T follicular helper cell (primary cell): ENCODE measurements at places on chromosomes 3 and 15.

- DNase-seq: no peak
Measured at GRCh38 chr3:134838599-134838998, 43.5 kb downstream of the EPHB1 start.

GRCh38 chr3:101928890-101929289 lies 79.6 kb downstream of the NFKBIZ start:
- DNase-seq: no peak

GRCh38 chr15:49379996-49380395 lies 43.0 kb upstream of the FGF7 start:
- DNase-seq: no peak

GRCh38 chr15:49558929-49559328 lies 61.7 kb downstream of the FAM227B start:
- no peak for DNase-seq

GRCh38 chr3:125317761-125318160 lies 57.4 kb downstream of the ZNF148 start:
- no peak for DNase-seq

DNA sequence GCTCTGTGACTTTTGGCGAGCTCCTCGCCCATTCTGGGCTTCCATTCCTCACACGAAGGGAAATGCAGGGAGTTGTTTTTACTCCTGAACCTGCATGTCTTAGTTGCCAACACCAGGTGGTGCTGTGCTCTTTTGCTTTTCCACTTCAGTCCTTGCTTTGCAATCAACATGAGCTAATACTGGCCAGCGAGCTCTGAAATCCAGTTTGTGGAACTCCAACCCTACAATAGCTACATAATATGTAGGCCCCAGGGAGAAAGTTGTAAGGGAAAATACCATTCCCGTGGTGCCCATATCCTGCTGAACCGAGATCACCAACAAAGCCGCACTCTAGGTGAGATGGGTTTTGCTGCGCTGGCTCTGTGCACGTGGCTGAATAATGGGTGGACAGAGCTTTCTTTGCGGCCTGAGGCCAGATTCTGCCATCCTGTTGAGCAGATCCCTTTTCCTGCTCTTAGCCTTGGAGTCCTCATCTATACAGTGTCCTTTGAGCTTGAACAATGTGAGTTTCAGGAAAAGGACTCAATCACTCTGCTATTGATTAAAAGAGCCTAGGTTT lies 25.0 kb downstream of the LSM3 start:
- DNase-seq: peak; percentile 19

DNA sequence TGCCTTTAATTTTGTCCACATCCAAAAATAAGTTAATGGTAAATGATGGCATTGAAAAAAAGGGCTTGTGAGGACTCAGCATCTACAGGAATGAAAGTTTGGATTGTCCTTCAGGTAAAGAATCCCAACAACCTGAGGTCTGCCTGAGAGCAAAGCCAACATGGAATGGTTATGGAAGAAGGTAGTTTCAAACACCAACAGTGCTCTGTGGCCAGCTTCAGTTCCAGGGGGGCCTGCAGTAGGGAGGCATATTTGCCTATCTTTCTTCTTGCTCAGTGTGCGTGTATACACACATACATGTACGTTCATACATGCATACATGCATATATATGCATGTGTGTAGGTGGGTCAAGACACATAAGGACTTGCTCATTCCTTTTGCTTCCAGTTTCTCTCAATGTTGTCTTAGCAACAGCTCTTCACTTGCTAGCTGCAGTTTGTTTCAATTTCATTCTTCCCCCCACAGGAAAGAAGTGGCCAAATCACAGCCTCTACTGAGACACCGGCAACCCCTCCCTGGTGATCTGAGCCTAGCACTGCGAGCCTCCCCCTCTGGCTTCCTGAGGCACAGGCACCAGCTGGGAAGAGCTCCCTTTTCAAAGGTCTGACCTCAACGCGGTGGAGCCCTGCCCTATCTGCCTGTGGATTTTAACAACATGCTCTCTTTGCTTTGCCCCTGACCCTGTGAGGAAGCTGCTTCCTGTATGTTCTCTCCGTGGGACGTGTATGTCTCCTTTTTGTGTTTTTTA lies 146.2 kb downstream of the KLF13 start:
- no peak for DNase-seq

DNA sequence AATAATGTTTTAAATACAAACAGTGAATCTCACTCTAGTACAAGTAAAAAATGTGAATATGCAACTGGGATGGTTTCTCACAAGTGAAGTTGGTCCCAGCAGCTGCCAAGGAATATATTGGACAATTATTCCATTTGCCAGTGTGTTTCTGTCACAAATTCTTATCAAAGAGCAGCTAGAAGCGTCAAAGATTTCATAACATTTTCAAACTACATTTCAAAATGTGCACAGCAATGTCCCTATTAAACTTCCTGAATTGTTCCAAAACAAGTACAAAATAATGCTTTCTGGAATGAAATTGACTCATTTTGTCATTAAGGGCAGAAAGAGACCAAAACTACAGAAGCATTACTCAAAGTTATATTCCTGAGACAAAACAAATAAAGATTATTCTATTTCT lies 38.3 kb downstream of the GPR176 start:
- no peak for DNase-seq

DNA sequence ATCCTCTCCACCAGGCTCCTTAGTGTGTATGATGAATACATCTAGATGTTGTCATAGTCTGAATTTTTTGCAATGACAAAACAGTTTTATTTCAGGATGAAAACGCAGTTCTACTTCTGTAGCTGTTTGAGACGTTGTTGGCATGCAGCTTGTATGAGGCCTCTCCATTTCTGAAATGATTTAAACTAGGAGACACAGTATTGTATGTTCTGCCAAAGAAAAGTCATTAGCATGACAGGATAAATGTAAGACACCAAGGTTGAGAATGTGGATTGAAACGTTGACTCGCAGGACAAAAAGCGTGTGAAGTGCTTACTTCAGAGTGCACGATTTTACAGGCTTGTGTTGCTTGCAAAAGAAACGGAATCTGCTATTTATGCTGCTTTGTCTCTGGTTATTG lies 35.3 kb downstream of the ABHD17C start:
- DNase-seq: no peak

GRCh38 chr15:97706059-97706458 lies 254.4 kb upstream of the ARRDC4 start:
- no peak for DNase-seq

DNA sequence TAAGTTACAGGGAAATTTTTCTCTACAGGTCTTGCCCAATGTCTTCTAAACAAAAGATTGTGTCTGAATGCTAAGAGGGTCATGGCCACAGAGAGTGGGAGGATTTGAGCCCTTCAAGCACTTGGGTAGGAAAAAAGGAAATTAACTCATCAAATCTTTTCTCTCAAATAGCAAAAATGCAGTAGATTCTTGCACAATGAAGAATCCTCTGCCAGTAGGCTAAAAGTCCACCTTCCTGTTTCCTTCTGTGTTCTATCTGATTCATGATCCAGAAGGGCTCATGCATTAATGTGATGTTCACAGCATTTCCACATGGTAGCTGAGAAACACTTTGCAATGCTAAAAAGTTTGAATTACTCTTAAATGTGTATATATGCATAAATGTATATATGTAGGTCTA lies 177.1 kb downstream of the CD47 start:
- DNase-seq: no peak

- DNase-seq: no peak
Measured at GRCh38 chr15:69718436-69718835, 265.8 kb downstream of the RPLP1 start.

- no peak for DNase-seq
Measured at GRCh38 chr3:194203482-194204041, 67.6 kb downstream of the HES1 start.

GRCh38 chr3:5520237-5520636 lies 332.7 kb downstream of the EDEM1 start:
- no peak for DNase-seq

DNA sequence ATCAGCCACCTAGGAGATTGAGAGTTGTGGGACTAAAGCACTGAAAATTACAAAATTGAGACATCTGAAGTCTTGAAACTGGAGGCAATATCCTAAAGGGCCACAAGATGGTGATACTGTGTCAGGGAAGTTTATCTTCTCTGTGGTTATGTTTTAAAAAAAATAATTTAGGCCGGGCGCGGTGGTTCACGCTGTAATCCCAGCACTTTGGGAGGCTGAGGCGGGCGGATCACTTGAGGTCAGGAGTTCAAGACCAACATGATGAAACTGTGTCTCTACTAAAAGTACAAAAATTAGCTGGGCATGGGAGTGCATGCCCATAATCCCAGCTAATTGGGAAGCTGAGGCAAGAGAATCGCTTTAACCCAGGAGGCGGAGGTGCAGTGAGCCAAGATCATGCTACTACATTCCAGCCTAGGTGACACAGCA lies 17.9 kb upstream of the NIT2 start:
- no peak for DNase-seq

- DNase-seq: no peak
Measured at GRCh38 chr3:89212619-89213018, 105.2 kb downstream of the EPHA3 start.
